Parietal lobe (tissue), 2 donors: ENCODE measurements at places on chromosomes 3 and 15. TPM values are rescaled to one million over a fixed set of nuclear protein-coding genes. Genes with fewer than 3 reads are reported as not detected.

Gene DNAH12
- 1.6 TPM for total RNA-seq

Gene RLBP1
- 2.2 TPM for total RNA-seq

Gene EFCAB12
- total RNA-seq, result 0.94 TPM

Gene FILIP1L
- 1.3 TPM for total RNA-seq

Gene ATP2B2
- total RNA-seq, result 109 TPM

Gene GUCA1C
- not detected for total RNA-seq

Gene LMLN
- 19.7 TPM for total RNA-seq
